ENCODE measurements at places on chromosomes 2 and 18.

- no peak for DNase-seq
Observed at GRCh38 chr2:237134321-237135230, 48.9 kb downstream of the COPS8 start.

GRCh38 chr2:30266705-30267104, 35.4 kb downstream of the LBH start:
- DNase-seq, result no peak

GRCh38 chr2:24374301-24374700, 14.0 kb upstream of the ITSN2 start:
- no peak for DNase-seq

DNA sequence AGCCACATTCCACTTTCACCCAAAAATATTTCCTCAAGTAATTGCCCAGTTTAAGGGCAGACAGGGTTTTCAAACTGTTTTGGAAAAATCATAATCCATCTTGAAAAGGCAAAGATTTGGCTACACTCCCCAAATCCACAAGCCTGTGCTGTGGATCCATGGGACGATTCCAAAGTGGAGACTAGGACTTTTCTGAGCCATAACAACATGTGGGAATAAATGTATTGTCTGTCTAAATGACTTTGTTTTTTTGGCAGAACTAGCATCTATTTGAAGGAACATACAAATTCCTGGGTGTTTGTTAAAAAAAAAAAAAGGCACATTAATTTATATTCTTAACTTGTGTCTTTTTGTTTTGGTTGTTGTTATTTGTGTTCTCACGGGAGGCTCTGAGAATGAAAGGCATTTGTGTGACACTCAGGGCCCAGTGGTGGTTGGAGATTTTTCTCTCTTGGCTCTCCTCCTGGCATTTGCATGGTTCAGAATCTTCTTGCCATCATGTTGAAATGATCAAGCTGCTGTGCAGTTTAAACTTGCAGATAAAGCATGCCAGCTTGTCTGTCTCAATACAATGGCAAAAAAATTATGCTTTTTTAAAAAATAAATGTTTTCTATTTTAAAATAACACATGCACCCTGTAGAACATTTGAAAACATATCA, 277.4 kb downstream of the EN1 start:
- DNase-seq, result no peak
